NCI-H2029 treated with DMSO at 0.1 percent for 48 hours (cell line): ENCODE measurements at places on chromosomes 5 and 9.

GRCh38 chr5:158822099-158822498, 277.6 kb downstream of the EBF1 start:
- no peak for DNase-seq

DNA sequence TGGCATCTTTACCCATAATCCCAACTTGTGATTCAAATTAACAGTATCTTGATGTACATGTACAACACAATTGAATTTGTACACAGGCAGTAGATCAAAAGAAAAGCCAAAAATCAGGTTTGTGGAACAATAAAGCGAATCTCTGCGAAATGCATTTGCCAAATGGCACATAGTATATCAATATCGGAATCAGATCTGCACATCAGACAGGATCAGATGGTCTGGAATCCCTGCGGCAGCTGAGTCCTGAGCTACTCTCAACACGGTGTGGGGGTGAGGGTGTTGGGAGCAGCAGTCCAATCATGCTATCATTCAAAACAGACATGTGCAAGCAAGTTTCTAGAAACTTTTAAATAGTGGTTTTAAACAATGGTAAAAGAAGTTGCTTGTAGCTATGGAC, 358.3 kb downstream of the SEMA5A start:
- DNase-seq, result no peak

DNA sequence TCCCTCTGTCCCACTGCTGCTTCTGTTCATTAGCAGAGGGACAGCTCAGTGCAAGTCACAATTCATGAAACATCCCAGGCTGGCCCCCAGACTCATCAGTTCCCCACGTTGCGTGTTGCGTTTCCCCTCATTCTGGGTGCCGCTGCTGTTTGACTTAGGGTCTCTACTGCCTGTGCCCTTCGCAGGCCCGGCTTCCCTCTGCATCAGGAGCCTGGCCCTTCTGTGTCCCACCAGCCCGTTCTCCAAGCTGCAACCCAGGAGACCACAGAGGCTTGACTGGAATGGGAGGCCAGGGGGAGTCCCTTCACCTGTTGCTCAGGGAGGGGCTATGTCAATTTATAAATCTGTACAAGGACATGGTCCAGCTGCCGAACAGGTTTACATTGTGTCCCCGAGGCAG, 53.9 kb upstream of the SUSD3 start:
- no peak for DNase-seq

- DNase-seq, result no peak
Observed at GRCh38 chr5:38208782-38209378, 49.5 kb upstream of the EGFLAM start.

- no peak for DNase-seq
Observed at GRCh38 chr9:376115-376514, 161.4 kb downstream of the DOCK8 start.

DNA sequence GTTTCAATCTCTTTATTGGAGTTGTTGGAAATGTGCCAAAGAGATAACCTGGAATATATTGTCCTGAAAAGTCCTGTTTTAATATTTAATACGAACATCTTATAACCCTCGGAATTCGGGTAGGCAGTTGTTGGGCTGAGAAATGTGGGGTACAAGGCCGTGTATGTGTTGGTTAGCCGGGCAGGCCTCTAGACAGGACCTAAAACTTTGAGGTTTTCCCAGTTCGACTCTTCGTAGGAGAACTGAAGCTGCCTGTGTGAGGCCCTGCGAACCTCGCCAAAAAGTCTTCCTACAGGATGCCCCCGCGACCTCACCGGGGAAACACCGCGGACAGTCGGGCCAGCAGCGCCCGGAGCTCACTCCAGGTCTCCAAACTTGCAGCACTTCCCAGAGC, 583 bp upstream of the TJP2 start:
- DNase-seq, result no peak

GRCh38 chr5:143338658-143339366, 64.7 kb downstream of the NR3C1 start:
- DNase-seq, result no peak

- no peak for DNase-seq
Observed at GRCh38 chr5:89816038-89816437, 593.5 kb downstream of the CETN3 start.
